ENCODE measurements at places on chromosomes 2 and 18.

DNA sequence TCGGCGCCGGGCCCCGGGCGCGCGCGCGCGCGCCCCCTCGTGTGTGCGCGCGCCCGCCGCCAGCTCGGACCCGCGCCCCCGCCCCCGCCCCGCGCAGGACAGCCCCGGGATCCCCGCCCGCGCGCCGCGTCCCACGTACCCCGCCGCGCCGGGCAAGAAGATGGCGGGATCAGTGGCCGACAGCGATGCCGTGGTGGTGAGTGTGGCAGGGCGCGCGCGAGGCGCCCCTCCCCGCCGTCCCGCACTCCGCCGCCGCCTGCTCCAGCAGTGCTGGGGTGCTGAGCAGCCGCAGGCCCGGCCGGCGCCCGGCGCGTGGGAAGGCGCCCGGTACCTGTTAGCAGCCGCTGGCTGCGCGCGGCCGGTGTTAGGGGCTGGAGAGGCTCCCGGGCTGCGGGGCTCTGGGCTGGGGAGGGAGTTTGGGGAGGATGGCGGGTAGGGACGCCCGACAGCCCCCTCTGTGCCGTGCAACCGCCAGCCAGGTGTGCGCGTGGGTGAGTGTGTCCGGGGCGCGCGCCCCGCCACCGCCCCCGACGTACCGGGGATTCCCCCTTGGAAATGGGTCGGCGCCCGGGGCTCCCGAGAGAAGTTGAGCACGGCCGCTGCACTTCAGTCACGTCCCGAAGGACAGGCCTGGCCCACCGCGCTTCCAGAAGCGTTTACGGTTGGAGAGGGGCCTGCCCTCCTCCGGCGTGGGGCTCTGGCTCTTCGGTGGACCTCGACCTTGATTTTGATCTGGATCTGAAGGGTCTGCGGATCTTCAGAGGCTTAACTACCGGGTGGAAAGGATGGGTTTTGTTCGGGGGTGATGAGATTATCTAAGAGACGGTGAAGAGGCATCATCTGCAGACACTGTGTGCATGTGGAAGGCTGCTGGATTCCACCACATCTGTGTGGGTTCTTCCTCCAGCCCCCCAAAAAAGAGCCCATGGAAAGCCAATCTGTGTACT lies 697 bp downstream of the LGALSL start:
- peak; percentile 58 for DNase-seq

DNA sequence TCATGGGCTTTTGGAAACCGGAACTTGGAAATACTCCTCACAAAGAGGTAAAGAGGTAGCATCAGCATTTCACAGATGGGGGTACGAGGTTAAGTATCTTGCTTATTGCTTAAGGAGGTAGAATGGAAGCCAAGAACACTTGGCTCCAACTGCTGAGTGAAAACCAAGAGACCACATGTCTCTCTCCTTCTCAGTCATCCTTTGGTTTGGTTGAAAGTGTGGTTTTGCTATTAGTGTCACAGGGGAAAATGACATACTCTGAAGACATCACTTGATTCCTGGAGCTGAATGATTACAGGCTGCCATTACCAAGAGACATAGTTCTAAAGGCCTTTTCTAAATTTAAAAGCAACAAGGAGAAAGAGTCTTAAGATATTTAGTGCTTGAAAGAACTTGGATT lies 41.5 kb downstream of the ANTXR1 start:
- DNase-seq: no peak

DNA sequence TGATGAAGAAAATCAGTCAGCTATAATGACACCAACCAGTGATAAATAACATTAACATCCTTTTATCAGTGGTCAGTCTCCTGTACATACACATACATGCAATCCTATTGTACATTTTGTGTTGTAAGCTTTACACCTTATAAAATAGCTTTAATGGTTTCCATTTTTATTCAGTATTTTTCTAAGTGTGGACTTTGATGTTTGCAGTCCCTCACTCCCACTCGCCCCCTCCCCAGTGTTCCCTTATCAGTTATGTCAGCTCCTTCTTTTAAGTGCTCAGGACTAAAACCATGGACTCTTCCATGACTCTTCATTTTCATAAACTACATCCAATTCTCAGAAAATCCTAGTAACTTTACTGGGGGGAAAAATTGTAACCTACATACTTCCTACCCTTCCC lies 713.0 kb downstream of the LRRTM4 start:
- no peak for DNase-seq

GRCh38 chr2:171522788-171523087 lies 464 bp downstream of the CYBRD1 start:
- no peak for DNase-seq

DNA sequence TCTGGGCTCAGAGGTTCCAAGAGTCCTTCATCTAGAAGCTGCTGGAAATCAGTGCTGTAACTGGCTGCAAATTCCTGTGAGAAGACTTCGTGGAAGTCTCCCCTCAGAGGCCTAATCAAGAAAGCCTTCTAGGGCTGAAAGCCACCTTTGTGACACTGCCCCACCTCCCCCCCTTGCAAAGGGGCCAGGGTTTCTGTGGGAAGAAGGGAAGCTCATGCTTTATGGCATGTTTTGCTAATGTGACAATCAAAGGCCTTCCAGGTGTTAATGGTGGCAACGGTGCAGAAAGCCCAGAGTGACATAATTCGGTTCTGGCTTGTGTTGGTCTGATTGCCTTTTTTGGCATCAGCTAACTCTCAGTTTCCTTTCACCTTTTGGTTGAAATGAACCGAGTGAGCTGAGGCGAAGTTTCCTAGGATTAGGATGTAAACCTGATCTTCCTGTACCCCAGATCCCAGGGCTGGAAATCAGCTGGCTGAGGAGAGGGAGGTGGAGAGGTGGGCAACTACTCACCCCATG lies 126.9 kb upstream of the TRIB2 start:
- DNase-seq: no peak

- no peak for DNase-seq
Observed at GRCh38 chr2:220664272-220665107, 907.6 kb downstream of the EPHA4 start.

DNA sequence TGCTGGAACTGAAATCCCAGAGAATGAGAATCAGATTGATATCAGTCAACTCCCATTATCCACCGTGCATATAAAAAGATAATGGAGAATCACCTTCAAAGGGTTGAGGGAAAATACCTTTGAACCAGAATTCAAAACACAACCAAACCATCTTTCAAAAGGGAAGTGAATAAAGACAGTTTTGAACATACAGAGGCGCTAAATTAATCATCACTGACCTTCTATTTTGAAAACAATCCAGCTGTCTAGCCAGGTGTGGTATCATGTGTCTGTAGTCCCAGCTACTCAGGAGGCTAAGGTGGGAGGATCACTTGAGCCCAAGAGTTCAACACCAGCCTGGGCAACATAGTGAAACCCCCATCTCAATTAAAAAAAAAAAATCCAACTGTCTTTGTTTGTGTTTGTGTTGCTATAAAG lies 63.6 kb downstream of the TRABD2A start:
- no peak for DNase-seq

GRCh38 chr2:196242131-196242620 lies 70.8 kb upstream of the STK17B start:
- DNase-seq: no peak

DNA sequence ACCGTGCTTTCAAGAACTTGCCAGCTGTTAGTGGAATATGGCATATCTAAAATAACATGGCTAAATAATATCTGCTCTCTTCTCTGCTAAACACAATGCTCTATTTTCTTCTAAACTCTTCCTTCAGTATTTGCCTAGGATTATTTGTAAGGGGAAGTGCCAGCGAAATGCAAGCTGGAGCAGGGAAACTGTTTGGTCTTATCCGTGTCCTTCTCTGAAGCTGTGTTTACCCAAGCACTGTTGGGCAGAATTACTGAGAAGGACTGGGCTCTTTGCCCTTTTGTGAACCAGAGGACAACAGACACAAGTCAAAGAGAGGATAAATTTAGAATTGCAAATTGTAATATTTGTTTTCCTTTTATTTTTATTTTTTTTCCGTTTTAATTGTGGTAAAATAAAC lies 23.6 kb downstream of the CPO start:
- no peak for DNase-seq

GRCh38 chr2:17648581-17648980 lies 105.0 kb downstream of the SMC6 start:
- DNase-seq: no peak

DNA sequence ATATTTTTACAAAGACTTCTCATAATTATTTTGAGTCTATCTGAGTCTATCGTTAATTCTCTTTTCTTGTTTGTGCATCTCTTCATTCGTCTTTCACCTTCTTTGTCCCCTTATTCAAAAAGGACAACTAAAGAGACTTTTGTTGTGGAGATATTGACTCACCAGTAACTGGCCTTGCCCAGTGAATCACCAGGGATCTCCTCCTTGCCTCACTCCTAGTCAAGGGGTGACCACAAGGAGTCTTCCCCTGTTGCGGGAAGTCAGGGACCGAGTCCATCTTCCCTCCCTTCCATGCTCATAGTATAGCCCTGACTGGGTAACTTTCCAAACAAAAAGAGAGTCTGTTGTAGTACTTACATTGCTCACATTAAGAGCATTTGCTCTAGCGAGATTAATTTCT lies 158.9 kb downstream of the NEB start:
- DNase-seq: no peak

GRCh38 chr2:164495491-164496223 lies 125.6 kb downstream of the GRB14 start:
- DNase-seq: peak; percentile 63

- DNase-seq: no peak
Observed at GRCh38 chr2:18899725-18900124, 310.4 kb upstream of the NT5C1B start.

- peak; percentile 61 for DNase-seq
Observed at GRCh38 chr2:223970343-223971128, 13.3 kb downstream of the MRPL44 start.

- DNase-seq: no peak
Observed at GRCh38 chr2:172397148-172397834, 30.1 kb upstream of the ITGA6 start.

DNA sequence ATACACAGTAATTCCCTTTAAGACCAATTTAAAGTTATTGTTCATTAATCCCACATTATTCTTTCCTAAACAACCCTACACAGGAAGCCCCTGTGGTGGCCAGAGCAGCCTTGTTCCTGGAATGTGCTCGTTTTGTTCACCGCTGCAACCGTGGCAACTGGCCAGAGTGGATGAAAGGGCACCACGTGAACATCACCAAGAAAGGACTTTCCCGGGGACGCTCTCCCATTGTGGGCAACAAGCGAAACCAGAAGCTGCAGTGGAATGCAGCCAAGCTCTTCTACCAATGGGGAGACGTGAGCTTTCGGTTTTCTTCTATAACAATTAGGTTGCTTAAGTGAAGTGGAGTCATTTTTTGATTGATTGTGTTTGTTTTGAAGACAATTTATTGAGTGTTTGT lies 101.0 kb downstream of the UNC80 start:
- peak; percentile 82 for DNase-seq

GRCh38 chr18:3350021-3350420 lies 88.1 kb downstream of the MYL12B start:
- no peak for DNase-seq

- DNase-seq: peak; percentile 30
Observed at GRCh38 chr2:6535572-6535971, 330.1 kb downstream of the CMPK2 start.

GRCh38 chr2:24477229-24477628 lies 13.8 kb upstream of the NCOA1 start:
- no peak for DNase-seq

- no peak for DNase-seq
Observed at GRCh38 chr2:75565472-75566462, 5.0 kb upstream of the EVA1A start.

DNA sequence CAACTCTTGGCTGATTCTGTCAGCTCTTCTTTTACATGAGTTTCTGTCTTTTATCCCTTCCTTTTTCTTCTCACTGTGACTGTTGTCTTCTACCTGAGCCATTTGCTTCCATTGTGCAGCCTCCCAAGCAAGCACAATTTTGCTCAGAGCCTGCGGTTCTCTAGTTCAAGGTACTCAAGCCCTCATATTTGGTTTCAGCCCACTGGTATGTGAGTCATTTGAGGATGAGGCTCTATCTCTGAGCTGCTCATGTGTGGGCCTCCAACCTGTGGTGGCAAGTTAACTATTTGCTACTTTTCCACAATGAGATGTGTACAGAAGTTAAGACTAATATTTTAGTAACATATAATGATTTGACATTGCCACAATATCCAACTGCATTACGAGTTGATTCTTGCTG lies 183.0 kb downstream of the PHLPP1 start:
- no peak for DNase-seq

GRCh38 chr2:111905990-111906735 lies 7.8 kb downstream of the MERTK start:
- no peak for DNase-seq

GRCh38 chr18:25453556-25454269 lies 101.7 kb upstream of the ZNF521 start:
- DNase-seq: no peak

DNA sequence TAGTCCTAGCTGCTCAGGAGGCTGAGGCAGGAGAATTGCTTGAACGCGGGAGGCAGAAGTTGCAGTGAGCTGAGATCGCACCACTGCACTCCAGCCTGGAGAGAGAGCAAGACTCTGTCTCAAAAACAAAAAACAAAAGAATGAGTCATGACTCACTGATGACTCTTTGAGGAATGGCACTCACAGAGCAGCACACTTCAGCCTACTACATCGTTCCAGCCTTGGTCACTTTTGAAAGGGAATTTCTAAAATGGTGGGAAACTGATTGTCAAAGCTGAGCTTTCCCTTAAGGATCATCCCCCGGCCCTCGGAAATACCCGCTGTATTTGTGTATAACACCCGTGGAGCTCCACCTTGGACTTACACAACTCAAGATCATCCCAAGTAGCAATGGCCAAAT lies 217.3 kb upstream of the HS6ST1 start:
- no peak for DNase-seq

GRCh38 chr2:96340493-96341414 lies 5.2 kb downstream of the NCAPH start:
- DNase-seq: no peak

GRCh38 chr18:52337276-52337675 lies 2.7 kb upstream of the DCC start:
- no peak for DNase-seq

- DNase-seq: no peak
Observed at GRCh38 chr18:2699001-2699400, 43.5 kb downstream of the SMCHD1 start.

GRCh38 chr2:112020561-112020960 lies 34.5 kb upstream of the TMEM87B start:
- no peak for DNase-seq

GRCh38 chr2:27572998-27573429 lies 9.8 kb upstream of the ZNF512 start:
- DNase-seq: no peak

DNA sequence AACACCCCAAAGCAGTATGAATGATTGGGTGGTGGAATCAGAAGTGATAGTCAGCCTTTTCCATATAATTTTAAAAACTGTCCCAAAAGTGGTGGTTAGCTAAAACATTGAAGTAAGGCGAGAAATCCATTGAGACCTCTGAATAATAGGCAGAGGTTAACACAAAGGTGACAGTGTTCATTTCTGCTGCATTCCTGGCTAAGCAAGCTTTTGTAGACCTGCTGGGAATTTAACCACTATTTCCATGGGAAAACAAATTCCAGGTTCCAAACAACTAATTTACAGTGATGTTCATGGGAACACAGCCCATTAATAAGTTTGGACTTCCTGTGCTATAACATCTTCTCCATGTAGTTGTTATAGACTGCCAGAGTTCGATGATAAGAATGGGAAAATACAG lies 6.3 kb upstream of the INO80D start:
- DNase-seq: no peak

All from neuronal stem cell (in vitro differentiated cells).